Mammary epithelial cell (primary cell): ENCODE measurements at places on chromosomes 4 and X. TPM values are rescaled to one million over a fixed set of nuclear protein-coding genes. Genes with fewer than 3 reads are reported as not detected.

DNA sequence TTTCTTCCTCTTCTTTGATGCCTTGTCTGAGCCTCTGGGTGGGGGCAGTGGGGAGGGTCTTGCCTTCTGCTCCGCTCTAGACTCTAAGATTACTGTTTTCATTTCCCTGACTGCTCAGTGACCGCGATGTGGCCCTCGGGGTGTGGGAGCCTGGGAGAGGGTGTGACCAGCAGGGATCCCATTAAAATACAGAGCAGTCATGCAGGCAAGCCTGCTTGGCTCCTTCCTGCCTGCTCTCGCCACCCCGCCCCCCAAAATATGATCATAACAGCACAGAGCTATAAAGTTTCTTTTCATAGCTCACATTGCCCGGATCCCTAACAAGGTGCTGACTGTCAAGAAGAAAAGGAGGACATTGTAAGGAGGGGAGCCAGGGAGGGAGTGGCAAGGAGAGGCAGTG, 332.9 kb downstream of the RAB28 start:
- no peak for DNase-seq

NAT8L gene
- 0.02 TPM for polyA plus RNA-seq

MAGEB2 gene
- not detected for polyA plus RNA-seq

GRCh38 chrX:5971300-5971699, 257.4 kb downstream of the NLGN4X start:
- DNase-seq, result peak; percentile 75

POLN gene
- polyA plus RNA-seq, result 0.18 TPM

DNA sequence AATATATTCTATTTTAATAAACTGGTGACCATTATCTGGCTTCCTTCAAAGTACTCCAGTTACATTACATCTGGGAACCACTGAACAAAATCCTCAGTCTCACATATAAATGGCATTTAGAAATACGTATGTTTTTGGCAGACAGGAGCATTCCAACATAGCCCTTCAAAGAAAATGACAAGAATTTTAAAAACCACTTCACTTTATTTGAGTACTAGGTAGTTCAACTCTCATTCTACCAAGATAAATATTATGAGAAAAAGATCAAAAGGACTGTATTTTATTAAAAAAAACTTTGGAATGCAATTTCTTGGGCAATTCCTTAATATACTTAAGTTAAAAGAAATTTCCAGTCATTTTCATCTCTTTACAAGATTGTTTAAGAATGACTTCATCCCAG, 17.6 kb downstream of the TNIP3 start:
- DNase-seq, result no peak

- peak; percentile 49 for DNase-seq
Measured at GRCh38 chrX:17689971-17690409, 47.3 kb upstream of the SCML1 start.

VSIG1 gene
- 1.6 TPM for polyA plus RNA-seq

DNA sequence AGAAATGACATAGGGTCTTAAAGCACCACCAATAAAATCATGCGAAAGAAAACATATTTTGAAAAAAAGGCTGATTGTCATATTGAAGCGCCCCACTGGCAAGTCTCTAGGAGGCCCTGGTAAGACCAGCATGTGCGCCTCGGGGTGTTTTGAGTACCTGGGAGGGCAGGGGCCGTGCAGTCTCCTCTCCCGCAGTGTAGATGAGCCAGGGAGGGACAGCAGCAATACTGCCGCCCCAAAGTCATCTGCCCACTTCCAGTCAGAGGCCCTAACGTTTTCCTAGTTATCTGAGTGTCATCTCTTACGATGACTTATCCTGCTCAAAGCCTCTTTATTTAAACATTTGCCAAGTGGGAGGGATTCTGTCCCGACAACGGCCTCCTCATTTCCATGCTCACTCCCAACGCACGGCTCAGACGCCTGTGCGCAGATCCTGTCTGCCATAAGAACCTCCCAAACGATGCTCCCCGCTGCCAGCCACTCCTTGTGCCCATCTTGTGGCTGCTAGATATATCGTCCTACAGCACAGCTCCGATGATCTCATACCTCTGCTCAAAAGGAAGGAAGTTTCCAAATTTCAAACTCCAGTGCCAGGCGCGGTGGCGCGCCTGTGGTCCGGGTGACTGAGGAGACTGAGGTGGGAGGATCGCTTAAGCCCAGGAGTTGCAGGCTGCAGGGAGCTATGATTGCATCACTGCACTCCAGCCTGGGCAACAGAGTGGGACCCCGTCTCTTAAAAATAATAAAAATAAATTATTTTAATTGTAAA, 17.2 kb upstream of the SCRG1 start:
- peak; percentile 87 for DNase-seq

BTK gene
- not detected for polyA plus RNA-seq

GRCh38 chrX:79412166-79412565, 45.0 kb upstream of the ITM2A start:
- DNase-seq, result no peak

GRCh38 chrX:41684940-41685339, 3.8 kb upstream of the GPR34 start:
- DNase-seq, result no peak

DNA sequence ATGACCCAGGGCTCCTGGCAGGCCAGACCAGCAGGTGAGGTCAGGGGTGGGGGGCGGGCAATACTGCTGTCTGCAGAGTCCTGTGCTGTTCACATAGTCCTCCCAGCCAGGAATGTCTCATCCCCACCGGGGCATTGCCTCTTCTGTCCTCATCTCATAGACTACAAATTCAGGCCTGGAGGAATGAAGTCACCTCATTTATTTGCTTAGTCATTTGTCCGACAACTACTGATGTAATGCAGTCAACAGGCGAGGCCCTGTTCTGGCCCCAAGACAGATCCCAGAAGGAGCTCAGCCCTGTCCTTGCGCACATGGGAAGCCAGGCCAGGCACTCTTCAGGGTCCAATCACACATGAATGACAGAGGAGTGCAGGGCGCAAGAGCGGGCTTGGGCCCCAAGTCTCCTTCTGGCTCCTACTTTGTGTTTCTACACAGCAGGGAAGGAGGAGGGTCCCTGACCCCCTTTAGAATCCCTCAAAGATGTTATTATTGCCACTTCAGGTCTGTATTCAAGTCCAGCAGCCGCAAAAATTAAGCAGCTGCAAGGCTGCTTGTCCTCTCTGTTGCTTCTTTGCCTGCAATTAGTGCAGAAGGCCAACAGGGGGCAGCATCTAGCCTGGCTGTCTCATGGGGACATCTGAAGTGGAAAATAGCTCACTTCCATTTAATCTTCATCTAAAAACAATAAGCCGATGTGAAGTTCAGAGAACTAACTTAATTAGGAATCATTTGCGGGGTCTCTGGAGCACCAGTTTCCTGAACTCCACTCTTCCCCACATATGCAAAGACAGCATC, 15.2 kb upstream of the HMX1 start:
- no peak for DNase-seq

DNA sequence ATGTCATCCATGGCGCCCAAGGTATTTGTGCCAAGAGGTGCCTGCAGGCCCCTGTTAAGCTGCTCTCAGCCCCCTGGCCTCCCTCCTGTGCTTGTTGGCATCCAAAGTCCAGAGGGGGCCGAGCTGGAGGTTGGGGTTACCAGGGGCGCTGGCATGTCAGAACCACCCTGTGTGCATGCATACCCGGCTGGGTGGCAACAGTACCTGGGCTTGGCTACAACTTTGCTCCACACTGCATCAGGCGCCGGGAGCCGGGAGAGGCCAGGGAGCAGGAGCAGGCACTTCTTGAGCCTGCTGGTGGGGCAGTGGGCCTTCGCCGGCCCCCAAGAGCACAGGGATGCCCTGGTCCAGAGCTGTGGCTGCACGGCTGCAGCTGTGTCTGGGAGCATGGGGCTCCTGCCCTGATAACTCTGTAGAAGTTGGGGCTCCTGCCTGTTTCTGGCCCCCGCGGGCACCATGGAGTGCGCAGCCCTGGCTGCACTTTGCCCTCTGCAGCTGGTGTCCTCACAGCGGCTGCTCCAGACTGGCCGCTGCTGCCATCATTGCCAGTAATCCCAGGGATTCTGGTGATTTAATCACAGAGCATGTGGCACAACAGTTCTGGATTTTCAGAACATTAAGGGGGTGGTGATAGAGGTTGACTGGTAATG, 130.3 kb downstream of the ARHGAP10 start:
- no peak for DNase-seq

GRCh38 chr4:96379524-96379923, 539.6 kb downstream of the PDHA2 start:
- no peak for DNase-seq
